ENCODE measurements at places on chromosomes 6 and 20. TPM values are rescaled to one million over a fixed set of nuclear protein-coding genes. Genes with fewer than 3 reads are reported as not detected.

DNA sequence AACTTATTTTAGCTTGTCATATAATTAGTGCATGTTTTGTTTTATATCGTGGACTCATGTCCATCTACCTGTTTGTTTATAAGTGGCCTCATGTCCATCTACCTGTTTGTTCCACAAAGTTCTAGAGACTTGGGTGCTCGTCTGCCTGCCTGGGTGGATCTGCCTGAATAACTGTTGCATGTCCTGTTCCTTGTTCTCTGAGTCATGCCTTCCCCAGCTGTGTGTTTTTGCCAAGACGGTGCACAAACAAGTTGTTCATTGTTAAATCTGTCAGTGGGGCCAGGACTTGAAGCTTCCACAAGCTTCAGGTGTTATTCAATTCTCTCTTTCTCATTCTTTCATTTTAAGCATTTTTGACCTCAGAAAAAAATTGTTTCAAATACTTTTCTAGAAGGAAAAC, 358.0 kb upstream of the CITED2 start:
- no peak for DNase-seq
- H3K4me3 ChIP-seq: no peak overlapping the region
- no peaks in the 10 kb centered on the region for H3K27me3 ChIP-seq
- no peak overlapping the region for H3K27ac ChIP-seq

GRCh38 chr6:124273701-124274100, 470.0 kb downstream of the NKAIN2 start:
- H3K27ac ChIP-seq: no peak overlapping the region
- H3K36me3 ChIP-seq: no peaks in the 10 kb centered on the region
- no peak for DNase-seq
- no peaks in the 10 kb centered on the region for H3K4me1 ChIP-seq
- H3K4me3 ChIP-seq: no peak overlapping the region
- H3K27me3 ChIP-seq: no peaks in the 10 kb centered on the region

Gene AVP
- 0.93 TPM for total RNA-seq

Gene MTFR2
- total RNA-seq: not detected

Gene DDO
- 6.4 TPM for total RNA-seq

All from right lobe of liver (tissue), 6 donors.